ENCODE measurements at places on chromosomes 6 and 20.
A peak's percentile ranks its signal among the peaks of the same experiment; 100 is the strongest.

DNA sequence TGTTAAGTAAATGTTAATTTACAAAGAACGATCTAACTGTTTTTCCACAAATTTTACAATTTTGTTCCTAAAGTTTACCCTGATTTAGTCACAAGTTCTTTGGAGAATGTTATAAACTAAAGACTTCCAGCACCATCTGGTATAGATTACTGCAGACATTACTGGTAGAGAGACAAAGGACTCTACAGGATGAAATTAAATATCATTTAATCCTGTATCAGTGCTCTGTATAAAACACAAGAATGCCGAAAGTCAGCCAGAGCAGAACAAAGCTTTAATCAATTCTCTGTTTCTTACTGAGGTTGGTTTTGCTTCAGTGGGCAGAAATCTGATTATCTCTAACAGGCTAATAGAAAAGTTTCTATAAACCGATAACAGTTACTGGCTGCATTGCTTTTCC lies 763.6 kb downstream of the TENT5A start:
- DNase-seq: no peak

DNA sequence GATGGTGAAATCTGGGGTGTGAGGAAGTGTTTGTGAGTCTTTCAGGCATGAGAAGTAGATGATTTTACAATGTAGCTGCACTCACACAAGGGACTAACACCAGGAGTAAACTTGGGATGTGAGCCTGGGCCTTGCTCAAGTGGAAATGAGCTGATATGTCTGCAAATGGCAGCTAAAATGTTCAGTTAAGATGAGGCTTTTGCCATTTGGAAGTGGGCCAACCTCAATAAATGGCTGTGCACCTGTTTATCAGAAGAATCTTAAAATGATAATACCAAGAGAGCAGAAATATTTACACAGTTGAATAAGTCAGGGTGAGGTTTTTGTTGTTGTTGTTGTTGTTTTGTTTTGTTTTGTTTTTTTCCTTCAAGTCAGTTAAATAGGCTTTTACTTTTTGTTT lies 25.7 kb upstream of the KLHL31 start:
- DNase-seq: no peak

GRCh38 chr6:112879920-112880413 lies 532.8 kb downstream of the RFPL4B start:
- DNase-seq: no peak

GRCh38 chr20:41095110-41095969 lies 42.0 kb upstream of the PLCG1 start:
- DNase-seq: peak; percentile 21

DNA sequence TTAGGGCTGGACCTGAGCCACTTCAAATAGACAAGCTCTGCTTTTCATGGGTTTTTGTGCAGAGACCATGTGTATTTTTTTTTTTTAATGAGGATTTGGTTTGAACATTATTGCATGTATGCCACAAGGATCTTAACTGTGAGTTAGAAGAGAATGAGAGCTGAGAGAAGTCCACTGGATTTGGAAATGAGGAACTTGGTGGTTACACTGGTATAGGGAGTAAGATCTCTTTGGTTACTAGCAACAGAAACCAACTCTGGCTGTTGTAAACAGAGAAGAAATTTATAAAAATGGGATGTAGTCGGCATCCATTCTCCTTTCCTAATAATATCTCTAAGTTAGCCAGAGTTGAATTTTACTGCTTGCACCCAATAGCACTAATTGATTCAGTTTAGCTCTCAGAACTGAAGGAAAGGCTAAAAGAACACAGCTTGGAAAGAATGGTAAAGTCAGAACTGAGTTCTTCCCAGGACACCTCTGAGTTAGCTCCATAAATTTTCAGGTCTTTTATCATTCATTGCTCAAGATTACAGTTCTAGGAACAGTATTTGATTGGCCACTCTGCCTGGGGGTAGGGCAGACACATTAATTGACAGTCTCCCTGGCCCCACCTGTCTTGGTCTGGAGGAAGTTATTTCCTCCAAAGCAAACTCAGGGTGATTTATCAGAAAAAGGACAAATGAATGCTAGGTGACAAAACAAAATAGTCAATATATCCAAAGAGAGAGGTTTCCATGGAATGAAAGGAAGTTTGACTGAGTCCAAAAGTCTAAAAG lies 3.9 kb upstream of the WFDC2 start:
- DNase-seq: no peak

- no peak for DNase-seq
Measured at GRCh38 chr20:58137236-58137635, 91.2 kb downstream of the ANKRD60 start.

Measured in activated CD4-positive, CD25-positive, alpha-beta regulatory T cell treated with anti-CD3 and anti-CD28 coated beads, Interleukin-2, amount 50 U/mL, for 16 hours (primary cell).